ENCODE measurements at places on chromosomes 7 and 10. TPM values are rescaled to one million over a fixed set of nuclear protein-coding genes. Genes with fewer than 3 reads are reported as not detected.

Gene HUS1
- 13.3 TPM for total RNA-seq

Gene SAMD8
- total RNA-seq: 38.4 TPM

Gene SORBS1
- 0.44 TPM for total RNA-seq

Gene VWA2
- total RNA-seq: not detected

Gene SFTPA1
- not detected for total RNA-seq

Gene FAM13C
- total RNA-seq: 10.2 TPM

Gene EPHB6
- not detected for total RNA-seq

Gene AOC1
- not detected for total RNA-seq

Gene CUBN
- 14.9 TPM for total RNA-seq

Gene SYT15B
- 0.06 TPM for total RNA-seq

Gene CPVL
- total RNA-seq: 7.0 TPM

Gene ADAM12
- total RNA-seq: 0.63 TPM

Gene ACSL5
- total RNA-seq: 35.8 TPM

Gene TRIM73
- total RNA-seq: 0.88 TPM

Gene PRKG1
- 10.1 TPM for total RNA-seq

Gene VSTM4
- total RNA-seq: 0.25 TPM

Gene PDSS1
- 5.3 TPM for total RNA-seq

Gene GPR146
- 48.2 TPM for total RNA-seq

Gene SLC26A4
- total RNA-seq: 0.81 TPM

Gene CFTR
- total RNA-seq: not detected

Gene WASHC2A
- total RNA-seq: 62.1 TPM

Gene TRIM74
- total RNA-seq: not detected

Gene IFRD1
- total RNA-seq: 25.7 TPM

Gene VGF
- total RNA-seq: not detected

Gene BEND7
- 10.0 TPM for total RNA-seq

Gene CFAP46
- 0.82 TPM for total RNA-seq

Gene UCMA
- total RNA-seq: not detected

Gene TRUB1
- 28.3 TPM for total RNA-seq

Gene TET1
- total RNA-seq: 0.69 TPM

Gene SPDYE2
- not detected for total RNA-seq

Gene HDAC9
- total RNA-seq: 26.3 TPM

Gene GPR15LG
- total RNA-seq: not detected

Gene COL1A2
- total RNA-seq: 19.6 TPM

Gene CDC14C
- total RNA-seq: not detected

Gene LLCFC1
- not detected for total RNA-seq

Gene AMZ1
- under 0.01 TPM for total RNA-seq

Gene PSD
- under 0.01 TPM for total RNA-seq

Gene AKR1C8
- total RNA-seq: 0.16 TPM

Gene CALHM3
- not detected for total RNA-seq

Gene ZNF736
- total RNA-seq: 6.6 TPM

Gene CABCOCO1
- 0.06 TPM for total RNA-seq

Gene NKX2-3
- under 0.01 TPM for total RNA-seq

Gene THSD7A
- 27.2 TPM for total RNA-seq

Gene PTPRZ1
- under 0.01 TPM for total RNA-seq

Gene NKX1-2
- total RNA-seq: not detected

Gene PNLIPRP1
- total RNA-seq: not detected

Gene SPDYE5
- not detected for total RNA-seq

Gene CPN1
- total RNA-seq: not detected

Gene ACBD7
- 3.1 TPM for total RNA-seq

Gene ADCYAP1R1
- total RNA-seq: not detected

Measured in bladder microvascular endothelial cell (primary cell).